ENCODE measurements at places on chromosomes 16 and 17.

DNA sequence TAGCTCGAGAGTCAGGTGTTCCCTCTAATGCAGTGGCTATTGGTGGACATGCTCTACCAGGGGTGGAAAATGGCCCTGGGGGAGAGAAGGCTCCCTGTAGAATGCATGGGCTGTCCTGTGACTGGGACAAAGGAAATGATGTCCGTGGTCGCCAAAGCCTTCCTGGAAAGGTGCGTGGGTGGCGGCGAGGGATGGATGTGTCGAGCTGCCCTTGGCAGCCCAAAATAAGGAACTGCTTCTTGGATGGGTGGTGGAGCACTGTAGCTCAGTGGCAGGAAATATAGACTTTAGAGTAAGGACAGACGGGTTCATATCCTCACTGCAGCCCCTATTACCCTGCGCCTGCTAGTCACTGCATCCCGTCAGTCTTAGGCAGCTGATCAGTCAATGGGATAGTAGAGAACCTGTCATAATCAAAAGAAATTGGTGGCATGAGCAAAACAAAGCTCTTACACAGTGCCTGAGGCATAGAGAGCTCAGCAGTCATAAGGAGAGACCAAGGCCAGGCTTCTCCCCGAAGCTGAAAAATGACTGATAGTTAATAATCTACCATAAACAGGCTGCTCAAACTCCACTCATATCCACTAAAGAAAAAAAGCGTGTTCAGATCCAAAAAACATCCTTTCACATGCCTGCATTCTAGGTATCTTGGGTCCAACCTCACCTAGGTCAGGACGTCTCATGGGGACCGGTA lies 123.5 kb upstream of the PLCG2 start:
- DNase-seq: no peak

DNA sequence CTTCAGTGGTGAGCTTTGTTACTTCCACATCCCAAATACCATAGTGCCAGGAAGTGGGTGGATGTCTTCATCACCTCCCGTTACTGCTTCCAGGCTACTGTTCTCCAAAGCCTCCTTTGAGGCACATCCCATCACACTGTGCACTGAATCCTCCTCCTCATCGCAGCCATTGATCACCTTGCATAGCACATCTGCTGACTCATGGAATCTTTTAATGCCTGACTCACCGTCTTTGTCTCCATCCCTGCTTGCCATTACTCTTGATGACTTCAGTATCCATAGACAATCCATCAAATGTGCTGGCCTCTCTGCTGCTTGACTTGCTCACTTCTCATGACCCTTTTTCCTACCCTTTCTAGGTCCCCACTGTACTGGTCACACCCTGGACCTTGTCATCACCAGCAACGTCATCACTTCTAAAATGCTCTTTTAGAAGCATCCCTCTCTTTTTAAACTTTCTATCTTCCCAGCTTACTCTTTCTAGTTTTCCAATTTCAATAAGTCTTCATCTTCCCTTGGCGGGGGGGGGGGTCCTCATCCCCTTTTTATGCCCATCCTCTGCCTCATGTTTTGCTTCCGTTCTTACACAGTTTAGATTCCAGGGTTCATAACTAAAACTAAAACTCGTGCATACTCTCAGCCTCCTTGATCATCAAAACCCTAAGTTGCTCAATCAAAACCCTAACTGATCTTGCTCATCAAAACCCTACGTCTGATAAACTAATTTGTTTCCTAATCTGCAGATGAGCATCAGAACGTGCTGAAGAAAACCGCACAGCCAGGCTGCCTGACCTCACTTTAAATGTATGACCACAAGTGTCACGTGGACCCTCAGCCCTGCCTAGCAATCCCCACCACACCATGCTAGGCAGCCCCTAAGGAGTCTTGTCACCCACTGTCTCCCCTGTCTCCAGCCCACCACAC lies 289.7 kb upstream of the ZFHX3 start:
- no peak for DNase-seq

GRCh38 chr17:82713071-82713723 lies 3.3 kb upstream of the FN3KRP start:
- no peak for DNase-seq

GRCh38 chr17:52233632-52234031 lies 75.1 kb upstream of the CA10 start:
- DNase-seq: no peak

- no peak for DNase-seq
Measured at GRCh38 chr17:65279456-65279855, 142.3 kb downstream of the RGS9 start.

GRCh38 chr17:81514739-81515529 lies 2.3 kb upstream of the ACTG1 start:
- peak; percentile 61 for DNase-seq

- DNase-seq: no peak
Measured at GRCh38 chr17:27551701-27552248, 79.2 kb upstream of the LGALS9 start.

Measured in effector memory CD4-positive, alpha-beta T cell (primary cell).